Epithelial cell of esophagus (primary cell): ENCODE measurements at places on chromosomes 4 and X.

DNA sequence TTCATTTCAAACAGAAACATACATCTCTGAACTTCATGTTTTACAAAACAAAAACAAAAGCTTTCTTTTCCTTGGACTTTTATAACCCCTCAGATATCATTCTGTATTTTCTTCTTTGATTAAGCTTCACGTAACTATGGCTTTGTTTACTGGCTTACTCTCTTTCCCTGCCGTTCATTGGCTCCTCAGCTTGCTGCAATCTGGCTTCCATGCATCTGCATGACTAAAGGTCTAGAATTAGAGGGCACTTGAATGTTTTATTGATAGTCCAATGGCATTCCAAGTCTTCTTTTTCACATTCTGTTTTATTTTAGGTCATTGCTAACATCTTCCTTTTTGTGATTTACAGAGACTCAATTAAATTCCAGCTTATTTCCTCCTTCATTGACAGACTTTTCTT is 487.6 kb downstream of the GRXCR1 start:
- no peak for DNase-seq

GRCh38 chr4:157219711-157220370 is 687 bp upstream of the GRIA2 start:
- no peak for DNase-seq

DNA sequence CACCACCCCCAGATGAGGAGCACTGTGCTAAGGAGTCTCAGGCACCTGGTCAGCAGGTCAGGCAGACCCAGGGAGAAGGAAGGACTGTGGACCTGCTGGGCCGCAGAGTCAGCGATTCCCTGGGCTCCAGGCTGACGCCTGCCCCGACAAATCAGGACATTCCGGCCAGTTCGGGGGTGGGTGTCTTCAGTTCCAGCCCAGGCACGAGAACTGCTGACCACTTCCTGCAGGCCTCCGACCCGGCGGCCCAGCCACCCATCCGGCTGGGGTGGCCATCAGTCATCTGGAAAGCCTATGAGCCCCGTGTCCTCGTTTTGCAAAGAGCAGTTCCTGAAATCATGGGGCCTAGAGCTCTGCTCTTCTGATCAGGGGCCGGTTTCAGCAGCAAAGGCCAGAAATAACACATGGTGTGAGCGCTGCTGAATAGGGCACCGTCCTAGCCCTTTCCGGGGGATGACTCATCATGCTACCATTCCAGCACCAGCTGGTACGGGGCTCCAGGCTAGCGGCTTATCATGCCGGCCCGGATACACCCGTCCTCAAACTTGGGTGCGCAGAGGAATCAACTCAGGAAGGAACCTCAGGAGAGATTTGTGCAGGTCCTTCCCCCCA is 7.8 kb upstream of the SH3TC1 start:
- peak; percentile 81 for DNase-seq

DNA sequence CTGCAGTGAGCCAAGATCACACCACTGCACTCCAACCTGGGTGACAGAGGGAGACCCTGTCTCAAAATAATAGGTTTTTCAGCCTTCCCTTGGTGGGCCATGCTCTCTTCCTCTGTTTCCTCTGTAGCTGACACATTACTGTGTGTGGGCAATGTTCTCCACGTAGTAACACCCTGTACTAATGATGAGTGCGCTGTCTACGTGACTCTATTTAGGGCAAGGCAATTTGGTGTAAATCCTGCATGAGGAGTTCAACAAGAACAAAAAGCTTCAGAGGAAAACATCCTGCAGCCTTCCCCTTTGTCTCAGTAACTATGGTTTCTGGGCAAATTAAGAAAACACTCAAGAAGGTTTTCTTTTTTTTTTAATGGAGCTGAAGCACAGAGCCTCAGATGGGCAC is 24.4 kb upstream of the JAKMIP1 start:
- no peak for DNase-seq

DNA sequence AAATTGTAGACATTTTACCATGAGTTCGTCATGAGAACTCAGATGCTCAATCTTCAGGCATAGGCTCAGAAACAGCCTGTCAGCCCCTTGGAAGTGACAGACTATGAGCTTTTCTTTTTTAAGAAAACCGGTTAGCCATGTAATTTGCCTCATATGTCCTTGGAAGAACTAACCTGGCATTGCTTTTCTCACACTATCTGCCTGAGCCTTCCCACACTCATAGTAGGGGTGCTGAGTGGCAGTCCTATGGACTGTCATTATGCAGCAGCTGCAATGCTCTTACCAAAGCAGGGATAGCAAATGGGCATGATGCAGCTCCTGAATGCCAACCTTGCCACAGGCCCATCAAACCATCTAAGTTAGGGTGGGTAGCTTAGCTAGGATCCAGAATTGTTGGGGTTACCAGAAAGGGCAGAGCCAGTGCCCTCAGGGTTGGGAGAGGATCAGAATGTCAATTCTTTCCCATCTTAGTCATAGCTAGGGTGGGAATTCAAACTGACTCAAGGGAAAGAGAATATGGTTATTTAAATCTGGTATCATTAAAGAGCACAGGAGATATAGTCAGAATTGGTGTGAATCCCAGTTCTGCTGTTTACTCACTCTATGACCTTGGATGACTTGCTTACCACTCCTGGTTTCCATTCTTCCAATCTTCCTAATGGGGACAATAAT is 230.6 kb upstream of the CPEB2 start:
- peak; percentile 86 for DNase-seq

DNA sequence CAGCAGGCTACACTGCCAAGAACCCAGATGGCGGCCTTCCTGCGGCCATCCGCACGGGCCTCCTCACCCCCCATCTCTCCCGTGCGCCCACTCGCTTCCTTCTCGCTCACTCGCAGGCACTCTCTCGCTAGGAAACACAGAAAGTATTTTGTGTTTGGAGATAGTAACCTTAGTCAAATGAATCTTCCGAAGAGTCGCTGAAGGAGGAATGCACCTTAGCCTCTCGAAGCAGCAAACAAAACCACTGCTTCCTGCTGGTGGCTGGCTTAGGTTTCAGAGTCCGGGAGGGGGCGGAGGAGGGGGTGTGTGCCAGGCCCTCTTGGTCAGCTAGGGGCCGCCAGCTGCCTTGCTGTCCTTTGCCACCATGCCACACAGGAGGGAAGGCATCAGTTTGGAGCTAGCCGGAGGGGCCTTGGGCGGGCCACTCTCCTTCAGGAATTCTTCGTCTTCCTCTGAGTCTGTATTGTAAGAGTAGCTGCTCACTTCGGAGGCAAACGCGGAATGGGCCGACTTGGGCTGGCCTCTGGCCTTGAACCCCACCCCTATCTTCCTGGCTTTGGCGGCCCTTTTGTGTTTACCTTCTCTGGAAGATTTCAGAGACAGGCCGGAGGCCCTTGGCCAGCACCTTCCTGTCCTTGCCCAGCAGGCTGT is 73.2 kb upstream of the UCP1 start:
- DNase-seq: no peak

- DNase-seq: no peak
These were observed 52.5 kb downstream of the LNX1 start for GRCh38 chr4:53538756-53539155.

- DNase-seq: no peak
These were observed 356.7 kb upstream of the GATB start for GRCh38 chr4:152117520-152117919.

GRCh38 chr4:33494150-33494549 is 2750.2 kb downstream of the ARAP2 start:
- peak; percentile 8 for DNase-seq

- peak; percentile 81 for DNase-seq
These were observed 10.4 kb downstream of the SLC9B1 start for GRCh38 chr4:103008875-103009729.

DNA sequence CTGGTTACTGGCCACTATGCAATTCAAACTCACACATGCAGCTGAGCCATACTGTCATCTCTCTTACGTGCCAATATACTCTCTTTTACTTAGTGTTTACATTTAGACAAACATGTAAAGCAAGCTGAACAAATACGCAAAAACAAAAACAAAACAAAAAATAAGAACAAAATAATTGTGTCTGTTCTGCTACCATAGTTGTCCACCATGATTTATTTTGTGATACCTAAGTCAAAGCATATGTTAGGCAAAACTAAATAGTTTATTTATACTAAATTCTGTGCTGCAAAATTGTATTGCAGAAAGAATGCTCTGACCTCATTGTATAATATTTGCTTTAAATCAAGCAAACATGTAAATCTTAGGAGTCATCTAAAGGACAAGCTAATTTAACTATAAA is 943.2 kb upstream of the AGA start:
- DNase-seq: no peak
